Testis (tissue), 5 donors: ENCODE measurements at places on chromosomes 12 and 14.

DNA sequence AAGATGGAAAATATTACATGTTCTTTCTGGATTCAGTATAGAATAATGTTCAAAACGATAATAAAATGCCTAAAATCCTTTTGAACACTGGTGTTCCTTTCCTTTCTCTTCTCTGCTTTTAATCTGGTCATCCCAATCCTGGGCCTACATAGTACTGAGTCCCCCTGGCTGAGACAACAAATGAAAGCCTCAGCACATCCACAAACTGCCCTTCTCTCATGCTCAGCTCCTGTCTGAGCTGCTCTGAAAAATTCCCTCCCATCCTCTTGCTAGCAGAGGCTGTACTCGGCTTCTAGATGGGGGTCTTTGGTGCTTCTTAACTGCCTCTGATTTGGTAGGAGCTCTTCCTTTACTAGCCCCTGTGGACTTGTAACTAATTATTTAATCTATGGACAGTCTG lies 232.3 kb downstream of the MED13L start:
- peaks cover 9% of the 10 kb centered on the region for H3K4me1 ChIP-seq
- H3K27me3 ChIP-seq = no peaks in the 10 kb centered on the region
- H3K27ac ChIP-seq = no peak overlapping the region
- DNase-seq = no peak

DNA sequence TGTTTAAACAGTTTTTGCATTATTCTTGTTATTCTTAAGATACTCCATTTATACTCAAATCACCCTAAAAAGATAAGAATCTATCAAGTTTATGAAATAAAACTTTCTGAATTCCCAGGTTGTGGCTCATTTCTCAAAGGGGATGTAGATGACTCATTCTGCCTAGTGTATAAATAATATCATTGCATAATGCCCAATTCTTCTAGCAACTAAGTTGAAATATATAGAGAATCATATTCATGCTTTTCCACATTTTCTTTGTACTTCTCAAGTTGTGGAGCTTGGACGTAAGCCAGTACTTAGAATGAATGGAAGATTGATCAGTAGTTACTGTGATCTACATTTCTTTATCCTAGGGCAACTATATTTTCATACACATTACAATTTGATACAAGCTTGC lies 201.1 kb downstream of the PPFIA2 start:
- no peak overlapping the region for H3K4me3 ChIP-seq
- no peaks in the 10 kb centered on the region for H3K4me1 ChIP-seq
- no peak overlapping the region for H3K27ac ChIP-seq
- no peaks in the 10 kb centered on the region for H3K27me3 ChIP-seq
- H3K36me3 ChIP-seq = no peaks in the 10 kb centered on the region
- no peak for DNase-seq

DNA sequence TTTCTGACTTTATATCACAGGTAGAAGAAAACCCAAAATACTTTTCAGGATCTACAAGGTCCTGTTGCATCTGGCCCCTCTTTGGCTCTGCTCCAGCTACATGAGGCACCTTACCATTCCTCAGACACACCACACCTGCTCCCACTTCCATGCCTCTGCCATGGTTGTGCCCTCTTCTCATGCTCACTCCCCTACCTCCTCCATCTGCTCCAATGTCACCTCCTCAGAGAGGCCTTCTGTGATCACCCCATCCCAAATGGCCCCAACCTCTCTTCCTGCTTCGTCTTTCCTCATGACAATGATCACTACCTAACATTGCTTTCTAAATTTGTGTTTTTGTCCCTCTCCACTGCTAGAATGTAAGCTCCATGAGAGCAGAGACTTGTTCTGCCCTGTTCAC lies 174.3 kb downstream of the ANO2 start:
- no peak overlapping the region for H3K27ac ChIP-seq
- H3K27me3 ChIP-seq = no peaks in the 10 kb centered on the region
- no peak overlapping the region for H3K4me3 ChIP-seq
- DNase-seq = no peak

GRCh38 chr12:109309381-109310246 lies 530 bp upstream of the FOXN4 start:
- no peaks in the 10 kb centered on the region for H3K27me3 ChIP-seq
- H3K4me1 ChIP-seq = no peaks in the 10 kb centered on the region
- DNase-seq = peak; percentile 46
- peak overlapping the region; percentile 51 for H3K4me3 ChIP-seq
- no peaks in the 10 kb centered on the region for H3K36me3 ChIP-seq

- no peaks in the 10 kb centered on the region for H3K36me3 ChIP-seq
- H3K4me3 ChIP-seq = no peak overlapping the region
- no peak for DNase-seq
These were observed 312.4 kb downstream of the RPAP3 start for GRCh38 chr12:47393403-47393790.

DNA sequence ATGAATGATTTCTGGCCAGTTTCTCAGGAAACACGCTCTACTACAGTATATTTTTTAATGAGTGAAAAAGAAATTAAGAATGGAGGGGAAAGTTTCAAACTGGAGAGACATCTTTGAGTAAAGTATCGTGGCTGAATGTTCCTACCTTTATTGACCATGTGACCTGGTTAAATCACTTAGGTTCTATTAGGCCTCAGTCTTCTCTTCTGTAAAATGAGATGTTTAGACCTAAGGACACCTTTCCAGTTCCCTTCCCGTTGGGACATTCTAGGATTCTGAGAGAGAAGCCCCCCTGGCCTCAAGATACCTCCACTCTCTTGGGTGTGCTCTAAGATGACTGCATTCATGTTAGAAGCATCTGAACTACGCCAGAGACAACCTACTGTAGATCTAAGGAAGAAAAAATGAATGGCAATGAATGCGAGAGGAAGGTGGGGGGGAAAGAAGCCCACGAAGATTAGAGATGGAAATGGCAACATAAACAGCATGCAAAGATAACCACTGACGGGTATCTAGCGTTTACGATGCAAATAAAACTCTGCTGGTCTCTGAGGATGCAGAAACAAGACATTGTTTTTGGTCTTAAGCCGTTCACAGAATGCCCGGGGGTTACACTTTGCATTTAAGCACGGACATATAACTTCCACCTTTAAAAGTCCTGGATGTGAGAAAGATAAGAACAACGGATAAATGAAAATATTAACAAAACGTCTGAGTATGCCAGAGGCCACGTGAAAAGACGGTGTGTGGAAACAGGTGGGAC lies 599 bp upstream of the CPSF6 start:
- H3K27ac ChIP-seq = peak overlapping the region; percentile 98
- H3K4me3 ChIP-seq = peak overlapping the region; percentile 93
- H3K27me3 ChIP-seq = no peaks in the 10 kb centered on the region
- peaks cover 25% of the 10 kb centered on the region for H3K4me1 ChIP-seq
- no peak for DNase-seq
- H3K36me3 ChIP-seq = no peaks in the 10 kb centered on the region

DNA sequence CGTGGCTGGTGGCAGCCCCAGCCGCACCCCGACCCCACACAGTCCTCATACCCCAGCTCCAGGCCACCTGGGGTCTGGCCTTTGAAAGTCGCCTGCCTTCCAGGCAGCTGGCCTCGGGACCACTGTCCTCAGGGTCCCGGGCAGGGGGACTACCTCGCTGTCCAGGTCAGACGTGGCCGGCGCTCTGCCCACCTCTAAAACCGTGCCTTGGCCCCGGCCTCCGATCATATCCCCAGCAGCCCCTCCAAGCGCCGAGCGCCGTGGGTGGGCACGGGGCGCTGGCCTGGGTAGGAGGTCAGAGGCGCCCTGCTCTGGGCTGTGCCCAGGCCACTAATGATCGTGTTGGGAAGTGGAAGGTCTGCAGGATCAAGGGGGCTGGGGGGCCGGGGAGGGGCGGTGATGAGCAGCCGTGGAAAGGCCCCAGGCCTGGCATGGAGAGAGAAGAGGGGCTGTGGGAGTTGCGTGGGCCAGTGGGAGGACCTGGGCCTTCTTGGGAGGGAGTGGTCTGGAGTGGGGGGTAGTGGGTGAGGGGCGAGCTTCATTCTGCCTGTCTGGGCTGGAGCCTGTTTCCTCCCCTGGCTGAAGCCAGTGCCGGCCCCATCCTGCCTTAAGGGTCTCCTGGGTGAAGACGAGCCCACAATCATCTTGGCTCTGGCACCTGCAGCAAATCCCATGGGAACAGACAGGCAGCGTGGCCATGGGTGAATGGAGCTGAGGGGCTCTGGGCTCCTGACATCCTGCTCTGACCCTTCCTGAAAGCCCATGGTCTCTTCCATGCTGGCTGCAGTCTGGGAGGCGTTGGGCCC lies 4.9 kb downstream of the TMEM121 start:
- no peaks in the 10 kb centered on the region for H3K36me3 ChIP-seq
- peaks cover 16% of the 10 kb centered on the region for H3K4me1 ChIP-seq

DNA sequence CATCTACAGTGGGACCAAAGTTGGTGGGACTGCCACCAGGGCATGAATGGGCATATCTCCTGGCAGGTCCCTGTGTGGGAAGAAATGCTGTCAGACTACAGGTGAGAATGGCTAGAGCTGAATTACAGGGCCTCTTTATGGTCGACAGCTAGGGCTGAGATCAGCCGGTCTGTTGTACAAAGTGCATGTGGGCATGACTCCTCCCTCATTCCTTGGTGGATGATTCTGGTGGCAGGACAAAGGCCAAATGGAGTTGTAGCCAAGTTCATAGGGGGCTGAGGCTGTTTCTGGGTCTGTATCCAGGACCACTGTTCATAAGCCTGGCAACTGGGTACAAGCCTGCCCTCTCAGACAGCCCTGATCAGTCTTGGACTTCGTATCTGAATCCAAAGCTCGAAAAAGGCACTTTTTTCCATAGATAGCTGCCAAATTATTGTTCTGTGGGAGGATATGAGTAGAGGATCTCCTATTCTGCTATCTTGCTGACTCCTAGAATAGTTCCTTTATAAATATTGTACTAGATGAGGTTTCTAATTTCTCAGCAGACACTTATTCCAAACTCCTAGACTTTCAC lies 460.8 kb downstream of the TMEM117 start:
- no peaks in the 10 kb centered on the region for H3K36me3 ChIP-seq
- no peaks in the 10 kb centered on the region for H3K27me3 ChIP-seq
- no peak overlapping the region for H3K27ac ChIP-seq
- no peak overlapping the region for H3K4me3 ChIP-seq
- no peaks in the 10 kb centered on the region for H3K4me1 ChIP-seq
- no peak for DNase-seq

DNA sequence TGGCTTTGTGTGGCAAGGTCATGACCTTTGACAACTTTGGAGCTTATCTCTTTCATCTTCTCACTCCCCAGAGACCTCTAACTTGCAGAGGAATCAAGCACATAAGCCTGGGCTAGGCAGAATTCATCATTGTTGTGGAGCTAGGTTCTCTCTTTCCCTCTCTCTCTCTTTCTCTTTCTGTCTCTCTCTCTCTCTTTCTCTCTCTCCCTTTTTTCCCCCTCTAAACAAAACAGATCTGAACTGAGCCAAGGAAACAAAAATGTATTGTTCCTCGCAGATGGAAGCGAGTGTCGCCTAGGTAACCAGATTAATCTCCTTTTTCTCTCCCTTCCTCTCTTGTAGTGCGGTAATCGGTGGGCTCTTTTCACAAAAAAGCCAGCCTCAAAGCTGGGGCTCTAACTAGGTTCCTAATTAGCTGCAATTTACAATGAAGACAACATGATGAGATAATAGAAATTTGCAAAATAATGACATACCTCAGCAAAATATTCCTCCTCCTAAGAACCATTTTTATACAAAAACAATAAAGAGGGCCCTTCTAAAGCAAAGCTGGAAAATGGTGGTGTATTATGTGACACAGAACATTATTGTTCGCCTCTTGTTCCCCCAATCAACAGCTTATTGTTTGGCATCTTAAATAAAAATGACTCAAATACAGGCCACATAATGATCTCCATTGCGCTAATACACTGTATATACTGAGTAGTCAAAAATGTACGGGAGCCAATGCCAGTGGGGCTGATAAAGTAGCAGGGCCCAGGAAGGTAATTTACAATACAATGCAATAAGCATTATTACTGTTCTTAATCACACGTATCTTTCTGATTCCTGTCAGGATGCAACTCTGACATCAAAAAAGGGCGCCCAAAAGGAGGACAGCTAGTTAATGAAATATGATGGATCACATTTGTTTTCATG lies 65.7 kb upstream of the SOX5 start:
- no peak overlapping the region for H3K4me3 ChIP-seq
- H3K4me1 ChIP-seq = no peaks in the 10 kb centered on the region
- DNase-seq = no peak
- H3K27ac ChIP-seq = no peak overlapping the region

DNA sequence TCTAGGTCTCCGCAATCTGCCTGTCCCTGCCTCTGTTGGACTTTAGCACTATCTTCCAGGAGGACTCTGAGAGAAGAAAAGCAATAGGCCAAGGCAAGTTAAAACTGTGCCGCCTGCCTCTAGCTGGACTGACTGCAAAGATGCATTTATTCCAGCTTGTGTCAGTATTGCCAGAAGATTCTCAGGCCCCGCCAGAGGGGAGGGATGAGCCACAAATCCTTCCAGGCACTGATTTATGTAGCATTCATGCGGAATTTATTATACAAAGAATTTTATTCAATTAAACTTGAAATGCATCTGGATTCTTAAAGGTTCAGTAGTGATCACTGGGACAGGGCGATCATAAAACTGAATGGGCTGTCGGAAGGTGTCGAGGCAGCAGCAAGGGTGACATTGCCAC lies 19.8 kb downstream of the MMAB start:
- no peak for DNase-seq
- no peaks in the 10 kb centered on the region for H3K27me3 ChIP-seq
- peaks cover 3% of the 10 kb centered on the region for H3K4me1 ChIP-seq
- H3K36me3 ChIP-seq = no peaks in the 10 kb centered on the region
- no peak overlapping the region for H3K27ac ChIP-seq
